ENCODE measurements at places on chromosomes 11 and 22.

- DNase-seq, result no peak
Observed at GRCh38 chr11:67576735-67577475, 6.7 kb upstream of the GSTP1 start.

DNA sequence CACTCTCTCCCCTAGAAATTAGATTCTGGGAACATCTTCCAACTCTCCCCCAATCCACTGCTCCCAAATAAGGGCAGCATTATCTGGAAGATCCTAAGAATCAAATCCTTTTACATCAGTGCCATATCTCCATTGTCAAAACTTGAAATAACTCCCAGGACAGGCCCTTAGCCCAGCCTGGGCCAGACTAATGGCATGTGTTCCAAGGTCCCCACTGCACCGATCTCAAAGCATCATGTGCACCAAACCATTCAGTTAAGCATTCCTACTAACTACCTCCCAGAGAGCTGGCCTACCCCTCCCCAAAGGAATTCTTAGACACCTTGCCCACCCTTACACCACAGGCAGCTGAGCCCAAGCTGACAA, 44.2 kb upstream of the POU2AF1 start:
- DNase-seq, result no peak

- DNase-seq, result no peak
Observed at GRCh38 chr22:49776891-49777290, 50.8 kb downstream of the BRD1 start.

DNA sequence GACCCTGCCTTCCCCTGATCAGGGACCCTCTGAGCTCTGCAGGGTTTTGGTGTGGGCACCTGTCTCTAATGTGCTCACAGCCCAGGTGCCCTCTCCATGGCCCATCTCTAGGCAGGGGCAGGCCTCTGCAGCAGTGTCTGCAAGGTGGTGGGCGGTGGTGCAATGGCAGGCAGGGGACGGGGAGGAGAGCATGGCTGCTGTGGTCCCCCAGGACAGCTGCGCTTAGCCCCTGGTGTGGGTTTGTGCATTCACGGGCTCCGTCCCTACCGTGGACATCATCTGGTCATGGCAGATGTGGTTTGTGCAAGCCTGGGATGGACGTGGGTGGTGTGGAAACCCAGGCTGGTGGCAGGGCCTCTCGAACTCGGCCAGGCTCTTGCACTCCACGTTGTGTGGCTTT, 443.1 kb downstream of the TBC1D22A start:
- DNase-seq, result no peak

DNA sequence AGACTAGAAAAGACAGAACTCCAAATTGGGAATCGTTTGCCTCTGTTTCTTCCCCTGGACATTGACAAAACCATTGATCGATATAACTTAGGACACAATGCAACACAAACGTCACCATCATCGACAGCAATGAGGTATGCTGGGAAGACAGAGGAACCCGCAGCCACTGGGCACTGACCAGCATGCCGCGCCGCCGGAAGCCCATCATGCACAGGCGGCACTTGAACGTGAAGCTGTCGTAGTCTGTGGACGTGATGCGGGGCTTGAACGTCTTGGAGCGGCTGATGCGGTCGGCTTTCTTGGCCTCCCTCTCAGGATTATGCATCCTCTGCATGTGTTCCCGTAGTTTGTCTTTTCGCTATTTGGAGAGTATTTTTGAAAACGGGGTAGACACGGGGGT, 23.0 kb upstream of the NFRKB start:
- DNase-seq, result no peak

DNA sequence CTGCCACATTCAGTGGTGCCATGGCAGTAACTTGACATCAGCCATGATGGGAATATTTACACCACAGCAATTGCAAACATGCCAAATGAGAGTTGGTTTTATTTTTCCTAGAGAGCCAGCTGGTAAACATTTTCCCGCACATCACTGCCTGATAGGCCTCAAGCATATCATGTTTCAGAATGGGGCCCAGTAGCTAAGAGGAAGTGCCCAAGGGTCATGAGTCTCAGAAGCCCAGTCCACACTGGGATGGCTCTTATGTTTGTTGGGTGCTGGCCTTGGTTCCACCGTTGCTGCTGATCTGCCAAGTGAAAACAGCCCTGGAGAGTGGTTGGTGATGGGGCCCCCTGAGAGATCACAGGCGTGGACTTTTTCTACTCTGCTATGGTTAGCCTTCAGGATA, 64.3 kb upstream of the NAV2 start:
- DNase-seq, result no peak

DNA sequence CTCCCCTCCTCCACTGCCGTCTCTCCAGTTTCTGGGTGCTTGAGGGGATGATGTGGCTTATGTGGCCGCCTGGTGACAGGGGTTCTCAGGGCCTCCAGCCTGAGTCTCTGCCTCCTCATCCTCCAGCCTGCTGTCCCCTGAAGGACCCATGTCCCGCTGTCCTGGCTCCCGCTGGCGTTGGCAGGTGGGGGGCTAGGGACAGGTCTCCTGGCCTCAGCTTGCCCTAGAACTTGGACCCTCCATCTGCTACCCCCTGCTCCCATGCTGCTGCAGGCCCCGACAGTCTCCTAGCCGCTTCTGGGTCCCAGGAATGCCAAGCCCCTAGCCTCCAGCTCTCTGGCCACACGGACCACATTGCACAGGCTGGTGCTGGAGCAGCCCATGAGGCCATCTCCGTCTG, 13.9 kb upstream of the CELSR1 start:
- no peak for DNase-seq

- DNase-seq, result no peak
Observed at GRCh38 chr11:122728561-122728960, 73.0 kb downstream of the UBASH3B start.

GRCh38 chr11:129967996-129968395, 34.6 kb downstream of the PRDM10 start:
- no peak for DNase-seq

- no peak for DNase-seq
Observed at GRCh38 chr11:61362542-61362875, 335 bp downstream of the TMEM138 start.

DNA sequence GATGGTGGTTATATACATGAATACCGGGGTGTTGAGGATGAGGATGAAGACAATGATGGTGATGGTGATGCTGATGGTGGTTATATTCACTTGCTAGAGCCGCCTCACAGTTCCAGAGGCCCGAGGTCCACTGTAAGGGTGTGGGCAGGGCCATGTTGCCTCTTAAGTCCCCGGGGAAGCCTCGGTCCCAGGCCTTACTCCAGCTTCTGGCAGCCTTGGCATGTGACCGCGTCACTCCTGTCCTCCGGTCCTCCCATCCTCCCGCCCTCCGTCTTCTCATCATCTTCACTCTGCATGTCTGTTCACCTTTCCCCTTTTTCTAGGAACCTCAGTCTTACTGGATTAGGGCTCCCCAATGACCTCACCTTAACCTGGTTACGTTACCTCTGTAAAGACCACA, 54.6 kb downstream of the IGLL1 start:
- no peak for DNase-seq

GRCh38 chr11:1130276-1131032, 27.3 kb upstream of the MUC5AC start:
- no peak for DNase-seq

GRCh38 chr22:19966908-19967750, 25.5 kb upstream of the TXNRD2 start:
- no peak for DNase-seq
